ENCODE measurements at places on chromosomes 1 and 21. TPM values are rescaled to one million over a fixed set of nuclear protein-coding genes. Genes with fewer than 3 reads are reported as not detected.

The ATAD3B gene
- 15.4 TPM for polyA plus RNA-seq

DNA sequence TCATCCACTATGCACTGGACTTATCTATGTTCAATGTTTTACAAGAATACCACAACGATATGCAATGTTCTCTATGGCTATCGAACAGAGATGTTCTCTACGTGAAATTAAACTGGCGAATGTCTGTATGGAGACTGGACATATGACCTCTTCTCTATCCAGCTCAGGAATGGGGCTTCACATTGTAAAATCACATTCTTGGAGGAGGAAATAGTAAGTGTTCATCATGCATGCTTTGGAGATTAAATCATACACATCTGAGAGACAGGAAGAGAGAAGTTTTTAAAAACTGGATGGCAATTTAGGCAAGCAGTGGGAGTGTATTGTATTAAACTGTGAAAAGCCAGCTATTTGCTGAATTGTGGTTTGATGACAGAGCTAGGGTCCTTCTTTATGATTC, 47.9 kb upstream of the RGL1 start:
- DNase-seq = no peak

The PLD5 gene
- not detected for polyA plus RNA-seq

The MANEAL gene
- 24.2 TPM for polyA plus RNA-seq

- peak; percentile 57 for DNase-seq
Measured at GRCh38 chr21:43697758-43698643, 20.9 kb upstream of the PDXK start.

- DNase-seq = no peak
Measured at GRCh38 chr1:226697151-226697928, 41.7 kb downstream of the ITPKB start.

The GUK1 gene
- 205 TPM for polyA plus RNA-seq

- DNase-seq = no peak
Measured at GRCh38 chr21:22225299-22225698, 1227.1 kb downstream of the NCAM2 start.

Measured in HepG2 (cell line).